GM03348 (cell line): ENCODE measurements at places on chromosomes 7 and 10.

- no peak for DNase-seq
Observed at GRCh38 chr10:71494476-71494875, 97.8 kb downstream of the CDH23 start.

DNA sequence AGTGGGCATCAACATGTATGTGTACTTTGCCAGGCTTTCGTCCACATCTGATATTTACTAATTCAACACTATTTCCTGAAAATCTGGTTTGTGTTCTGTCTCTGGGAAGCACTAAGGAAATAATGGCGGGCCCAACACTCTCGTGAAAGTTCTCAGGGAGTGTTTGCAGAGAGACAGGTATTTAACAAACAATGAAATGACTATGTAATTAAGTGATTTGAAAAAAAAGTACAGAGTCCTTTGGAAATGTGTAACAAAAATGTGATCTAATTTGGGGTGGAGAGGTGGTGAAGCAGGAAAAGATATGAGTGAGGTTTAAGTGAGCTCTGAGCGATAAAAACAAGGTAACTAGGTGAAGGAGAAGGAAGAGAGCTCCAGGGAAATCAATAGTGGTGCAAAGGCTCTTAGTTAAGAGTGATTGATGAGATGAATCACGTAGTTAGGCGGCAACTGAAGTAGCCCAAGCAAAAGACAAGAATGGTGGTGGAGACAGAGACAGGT, 95.3 kb upstream of the DNAJB12 start:
- DNase-seq: no peak

DNA sequence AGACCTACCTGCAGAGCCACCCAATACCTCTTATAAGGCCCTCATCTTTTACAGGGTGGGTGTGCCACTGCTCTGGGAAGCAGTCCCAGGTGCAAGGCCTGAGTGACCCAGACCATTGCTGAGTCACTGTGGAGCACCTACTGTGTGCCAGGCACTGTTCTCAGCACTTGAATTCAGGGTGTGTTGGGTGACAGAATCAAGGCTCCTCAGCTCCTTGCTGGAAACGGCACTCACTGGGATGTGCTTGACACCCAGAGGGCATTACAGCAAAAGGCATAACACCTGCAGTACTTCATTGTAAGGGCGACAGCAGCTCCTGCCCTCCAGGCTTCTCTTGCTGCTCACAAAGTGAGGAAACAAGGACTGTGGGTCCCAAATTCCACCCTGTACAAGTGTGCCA, 7.1 kb downstream of the CAMK2B start:
- no peak for DNase-seq

DNA sequence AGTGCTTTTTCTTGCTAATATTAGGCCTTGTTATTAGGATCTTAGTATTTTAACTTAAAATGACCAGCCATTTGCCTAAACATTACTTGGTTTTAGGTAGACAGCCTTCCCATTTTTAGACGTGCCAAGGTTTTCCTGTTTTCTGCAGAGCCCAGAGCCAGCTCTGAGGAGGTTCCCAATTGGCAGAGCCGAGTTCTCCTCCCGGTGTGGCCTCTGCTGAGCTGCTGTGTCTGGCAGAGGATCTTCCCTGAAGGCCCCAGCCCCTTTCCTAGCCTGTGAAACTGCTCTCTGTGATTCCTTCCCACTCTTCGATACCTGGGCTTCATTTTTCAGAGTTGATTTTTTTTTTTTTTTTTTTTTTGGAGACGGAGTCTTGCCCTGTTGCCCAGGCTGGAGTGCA, 91.4 kb downstream of the EEPD1 start:
- DNase-seq: no peak

- DNase-seq: no peak
Observed at GRCh38 chr7:88291398-88292173, 15.1 kb downstream of the STEAP4 start.
